Endothelial cell (in vitro differentiated cells): ENCODE measurements at places on chromosomes 2 and 18.

GRCh38 chr2:207091176-207091575, 74.6 kb downstream of the KLF7 start:
- no peak for DNase-seq

- DNase-seq: no peak
These were observed 62.3 kb upstream of the ZFP36L2 start for GRCh38 chr2:43288417-43289305.

GRCh38 chr18:76953583-76954233, 131.4 kb downstream of the ZNF236 start:
- DNase-seq: no peak

GRCh38 chr2:52423111-52423510, 1344.5 kb upstream of the CHAC2 start:
- DNase-seq: no peak

GRCh38 chr2:120531863-120532600, 186.1 kb downstream of the INHBB start:
- DNase-seq: no peak

DNA sequence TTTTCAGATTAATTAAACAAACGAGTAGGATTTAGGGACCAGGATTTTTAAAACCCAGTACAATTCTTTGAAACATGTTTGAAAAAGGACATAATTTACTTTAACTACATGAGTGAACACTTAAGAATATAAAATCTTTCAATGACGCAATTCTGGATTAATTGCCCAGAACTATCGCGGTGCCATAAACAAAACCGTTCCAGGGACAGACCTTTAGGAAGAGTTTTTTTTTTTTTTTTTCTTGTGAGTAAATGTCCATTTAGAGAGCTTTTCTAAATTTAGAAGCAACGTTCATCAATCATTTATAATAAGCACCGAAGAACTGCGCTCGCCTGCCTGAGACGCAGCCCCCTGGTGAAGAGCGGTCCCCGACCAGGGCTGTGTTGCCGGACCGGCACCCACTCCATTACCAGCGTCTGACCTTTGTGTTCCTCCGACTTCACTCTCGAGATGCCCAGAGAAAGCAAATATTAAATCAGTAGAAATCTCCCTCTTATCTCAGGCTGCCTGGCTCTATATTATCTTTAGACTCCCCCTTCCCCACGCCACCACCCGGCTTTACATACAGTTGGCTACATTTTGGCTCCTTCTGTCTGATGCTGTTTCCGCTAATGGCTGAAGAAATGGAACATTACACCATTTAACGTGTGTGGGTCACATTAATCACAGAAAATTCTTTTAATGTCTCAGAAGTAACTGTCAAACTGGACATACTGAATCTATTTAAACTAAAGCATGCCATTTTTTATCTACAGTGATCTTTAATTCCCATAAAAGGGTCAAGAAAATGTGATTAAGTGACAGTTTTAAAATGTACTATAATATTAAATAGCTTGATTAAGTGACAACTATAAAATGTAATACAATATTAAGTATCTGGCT, 364.0 kb upstream of the MEIS1 start:
- DNase-seq: no peak

DNA sequence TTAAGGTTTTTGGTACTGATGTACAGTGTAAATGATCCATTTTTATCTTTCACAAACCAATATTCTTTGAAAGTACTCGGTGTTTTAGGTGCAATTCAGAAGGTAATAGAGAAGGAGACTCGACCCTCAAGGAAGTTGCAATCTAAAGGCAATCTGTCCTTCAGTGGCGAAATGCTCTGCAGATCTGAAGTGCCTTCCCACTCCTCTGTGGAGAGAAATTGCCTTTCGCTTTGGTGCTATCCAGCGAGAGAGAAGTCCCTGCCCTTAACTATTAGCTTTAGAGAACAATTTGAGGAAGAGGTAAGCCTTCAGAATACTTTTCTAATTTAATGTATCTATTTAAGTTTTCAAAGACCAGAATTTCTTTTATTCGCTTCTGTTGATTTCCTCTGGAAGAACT, 371.8 kb upstream of the FANCL start:
- no peak for DNase-seq

GRCh38 chr2:198097630-198098029, 293.2 kb downstream of the PLCL1 start:
- DNase-seq: no peak

GRCh38 chr2:109700680-109701274, 86.6 kb downstream of the SOWAHC start:
- DNase-seq: no peak

DNA sequence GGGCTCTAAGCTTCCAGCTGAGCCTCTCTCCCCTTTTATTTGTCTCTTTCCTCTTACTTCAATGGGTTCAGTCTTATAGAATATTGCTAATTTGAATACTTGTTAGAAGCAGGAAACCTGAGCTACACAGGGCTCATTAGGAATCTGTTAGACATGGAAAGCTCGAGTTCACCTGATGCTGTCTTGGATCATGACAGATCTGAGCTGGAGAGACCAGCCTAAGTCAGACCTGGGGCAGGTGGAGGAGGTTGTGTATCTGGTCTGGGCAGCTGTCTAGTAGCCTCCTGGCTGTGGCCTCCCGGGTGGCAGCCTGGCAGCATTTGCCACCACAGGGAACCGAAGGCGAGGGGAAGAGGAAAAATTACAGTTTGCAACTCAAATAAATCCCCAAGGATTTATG, 185.9 kb downstream of the ICOS start:
- no peak for DNase-seq

DNA sequence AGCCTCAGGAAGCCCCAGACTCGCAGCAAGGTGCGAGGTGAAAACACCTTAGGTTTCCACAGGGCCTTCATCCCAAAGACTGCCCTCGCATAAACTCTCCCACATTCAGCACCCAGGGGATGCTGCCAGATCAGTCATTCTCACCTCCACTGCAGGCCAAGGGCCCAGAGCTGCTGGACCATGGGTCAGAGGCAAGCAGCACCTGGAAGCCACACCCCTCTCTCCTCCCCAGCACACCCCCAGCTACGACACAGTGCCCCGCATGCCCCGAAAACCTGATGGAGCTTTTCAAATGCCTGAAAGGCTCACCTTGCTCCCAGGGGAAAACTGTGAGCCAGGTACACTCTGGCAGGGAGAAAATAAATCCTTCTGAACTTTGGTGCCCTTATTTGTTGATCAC, 31.9 kb upstream of the LDLRAD4 start:
- no peak for DNase-seq

DNA sequence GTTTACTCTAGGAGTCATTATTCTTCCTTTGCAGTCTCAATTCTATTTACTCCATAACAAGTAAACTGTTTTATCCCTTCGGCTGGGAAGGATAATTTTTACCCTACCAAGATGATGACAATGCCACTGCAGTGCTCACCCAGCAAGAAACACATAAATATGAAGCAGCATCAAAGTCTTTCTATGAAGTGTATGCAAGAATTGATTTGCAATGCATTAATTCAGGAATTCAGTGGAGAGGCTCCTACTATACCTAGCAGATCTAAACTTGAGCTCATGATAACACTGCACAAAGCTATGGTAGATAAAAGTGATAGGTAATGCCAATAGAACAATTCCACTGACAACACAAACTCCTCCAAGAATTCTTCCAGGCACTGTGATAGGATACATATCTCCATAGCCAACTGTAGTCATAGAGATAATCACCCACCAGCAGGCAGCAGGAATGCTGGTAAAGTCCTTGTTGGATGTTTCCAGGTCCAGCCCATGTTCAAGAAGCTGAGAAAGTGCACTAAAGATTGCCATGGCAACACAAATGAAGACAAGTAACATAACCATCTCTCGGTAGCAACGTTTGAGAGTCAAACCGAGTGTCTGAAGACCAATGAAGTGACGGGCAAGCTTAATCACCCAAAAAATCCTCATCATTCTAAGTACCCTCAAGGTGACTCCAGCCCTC, 49.9 kb downstream of the KCNG3 start:
- DNase-seq: no peak

- no peak for DNase-seq
These were observed 834.3 kb downstream of the LRRTM4 start for GRCh38 chr2:76687923-76688322.

- no peak for DNase-seq
These were observed 420.3 kb upstream of the POU3F3 start for GRCh38 chr2:104433657-104434056.
